ENCODE measurements at places on chromosomes 16 and 17.

DNA sequence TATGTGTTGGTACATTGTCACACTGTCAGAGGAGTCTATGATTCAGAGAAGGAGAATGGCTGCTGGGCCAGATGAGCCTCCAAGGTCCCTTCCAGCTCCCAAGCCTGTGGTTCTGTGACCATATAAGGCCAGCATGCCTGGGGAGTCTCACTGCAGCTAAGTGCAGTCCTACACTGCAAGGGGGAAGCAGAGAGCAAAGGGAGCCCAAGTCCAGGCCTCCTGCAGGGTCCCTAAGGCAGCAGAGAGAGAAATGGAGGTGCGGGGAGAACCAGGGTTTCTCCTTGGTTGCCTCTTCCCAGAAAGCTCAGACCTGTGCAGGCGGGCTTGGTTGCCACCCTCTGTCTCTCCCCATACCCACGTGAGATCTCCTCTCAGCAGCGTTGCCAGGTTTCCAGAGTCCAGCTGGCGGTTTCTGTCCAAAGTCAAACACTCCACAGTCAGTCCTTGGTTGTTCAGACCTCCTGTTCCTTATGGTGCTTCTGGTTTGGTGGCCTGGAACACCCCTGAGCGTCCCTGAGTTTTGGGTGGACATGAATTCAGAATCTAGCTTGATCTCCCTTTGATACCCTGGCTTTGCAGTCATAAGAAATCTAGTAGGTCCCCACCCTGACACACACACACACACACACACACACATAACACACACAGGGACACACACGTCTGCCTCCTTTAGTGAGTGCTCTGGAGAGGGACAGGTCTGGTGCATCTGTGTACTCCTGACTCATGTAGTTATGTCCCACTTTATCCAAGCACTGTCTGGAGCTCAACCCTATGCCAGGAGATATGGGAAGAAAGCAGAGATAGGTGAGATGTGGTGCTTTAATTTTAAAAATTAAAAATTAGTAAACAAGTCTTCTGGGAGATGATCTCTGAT is 78.8 kb downstream of the GNAO1 start:
- DNase-seq, result no peak

DNA sequence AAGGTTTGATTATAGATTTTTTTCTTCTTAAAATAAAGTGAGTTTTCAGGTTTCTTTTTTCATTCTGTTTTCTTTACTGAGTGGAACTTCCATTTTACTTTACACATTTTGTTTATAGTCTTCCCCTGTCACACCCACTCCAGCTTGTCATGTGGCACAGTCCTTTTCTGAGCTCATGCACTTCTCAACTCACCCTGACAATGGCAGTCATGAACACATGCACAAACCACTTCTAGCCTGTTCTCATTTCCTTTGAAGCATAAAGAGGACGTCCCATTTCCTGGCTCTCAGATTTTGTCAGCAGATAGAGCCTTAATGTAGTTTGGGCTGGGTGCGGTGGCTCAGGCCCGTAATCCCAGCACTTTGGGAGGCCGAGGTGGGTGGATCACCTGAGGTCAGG is 168.0 kb downstream of the AHSP start:
- no peak for DNase-seq

- DNase-seq, result no peak
Observed at GRCh38 chr17:76710863-76711611, at the start of gene MXRA7. Gene MXRA7 (minus strand): TSS chr17:76710965. CDS start chr17:76710946, 19 bp downstream.

DNA sequence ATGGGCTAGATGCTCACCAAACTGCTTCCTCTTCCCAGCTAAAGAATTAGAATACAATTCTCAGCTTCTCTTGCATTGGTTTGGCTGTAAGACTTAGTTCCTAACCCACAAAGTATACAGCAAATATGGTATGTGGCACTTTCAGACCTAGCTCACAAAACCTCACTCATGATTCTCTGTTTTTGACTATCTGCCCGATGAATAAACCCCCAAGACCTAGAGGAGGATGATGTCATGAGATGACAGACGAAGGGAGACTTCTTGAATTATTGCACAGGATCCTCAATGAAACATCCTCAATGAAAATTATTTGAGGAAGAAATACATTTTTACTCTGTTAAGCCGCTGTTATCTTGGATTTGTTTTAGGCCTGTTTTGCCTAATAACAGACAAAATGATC is 14.3 kb downstream of the CNOT1 start:
- DNase-seq, result no peak

GRCh38 chr17:34351096-34351495 is 5.2 kb upstream of the CCL13 start:
- DNase-seq, result no peak

DNA sequence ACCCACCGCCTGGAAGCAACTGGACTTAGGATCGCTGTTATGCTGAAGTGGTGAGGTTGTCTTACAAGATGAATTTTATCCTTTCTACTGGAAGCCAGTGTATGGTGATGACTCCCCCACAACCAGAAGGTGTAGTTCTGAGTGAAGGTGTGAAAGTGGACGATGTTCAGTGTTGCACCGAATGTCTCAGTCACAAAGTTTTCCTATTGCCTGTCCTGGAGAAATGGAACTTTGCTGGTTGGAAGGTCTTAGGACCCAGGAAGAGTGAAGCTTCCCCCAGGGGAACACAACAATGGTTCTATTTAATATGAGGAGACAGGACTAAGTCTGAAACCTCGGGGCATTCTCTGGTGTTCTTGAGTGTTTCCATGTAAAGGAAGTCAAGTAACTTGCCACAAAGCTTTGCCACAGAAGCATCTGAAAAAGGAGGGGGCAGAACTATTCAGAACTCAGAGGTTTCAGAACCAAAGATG is 44.2 kb downstream of the USP22 start:
- no peak for DNase-seq

DNA sequence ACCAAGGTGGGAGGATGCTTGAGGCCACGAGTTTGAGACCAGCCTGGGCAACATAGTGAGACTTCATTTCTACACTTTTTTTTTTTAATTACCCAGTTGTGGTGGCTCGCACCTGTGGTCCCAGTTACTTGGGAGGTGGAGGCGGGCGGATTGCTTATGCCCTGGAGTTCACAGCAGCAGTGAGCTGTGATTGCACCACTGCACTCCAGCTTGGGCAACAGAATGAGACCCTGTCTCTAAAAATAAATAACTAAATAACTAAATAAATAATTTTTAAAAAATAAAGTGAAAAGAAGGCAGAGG is 9.3 kb downstream of the DNAI2 start:
- no peak for DNase-seq

GRCh38 chr17:73639932-73640331 is 4.3 kb downstream of the SDK2 start:
- DNase-seq, result no peak

GRCh38 chr16:28011223-28011622 is 52.3 kb downstream of the GSG1L start:
- no peak for DNase-seq

GRCh38 chr17:26792486-26792885 is 501.4 kb upstream of the WSB1 start:
- DNase-seq, result no peak

- no peak for DNase-seq
Observed at GRCh38 chr16:50467943-50468748, 80.0 kb upstream of the NKD1 start.

DNA sequence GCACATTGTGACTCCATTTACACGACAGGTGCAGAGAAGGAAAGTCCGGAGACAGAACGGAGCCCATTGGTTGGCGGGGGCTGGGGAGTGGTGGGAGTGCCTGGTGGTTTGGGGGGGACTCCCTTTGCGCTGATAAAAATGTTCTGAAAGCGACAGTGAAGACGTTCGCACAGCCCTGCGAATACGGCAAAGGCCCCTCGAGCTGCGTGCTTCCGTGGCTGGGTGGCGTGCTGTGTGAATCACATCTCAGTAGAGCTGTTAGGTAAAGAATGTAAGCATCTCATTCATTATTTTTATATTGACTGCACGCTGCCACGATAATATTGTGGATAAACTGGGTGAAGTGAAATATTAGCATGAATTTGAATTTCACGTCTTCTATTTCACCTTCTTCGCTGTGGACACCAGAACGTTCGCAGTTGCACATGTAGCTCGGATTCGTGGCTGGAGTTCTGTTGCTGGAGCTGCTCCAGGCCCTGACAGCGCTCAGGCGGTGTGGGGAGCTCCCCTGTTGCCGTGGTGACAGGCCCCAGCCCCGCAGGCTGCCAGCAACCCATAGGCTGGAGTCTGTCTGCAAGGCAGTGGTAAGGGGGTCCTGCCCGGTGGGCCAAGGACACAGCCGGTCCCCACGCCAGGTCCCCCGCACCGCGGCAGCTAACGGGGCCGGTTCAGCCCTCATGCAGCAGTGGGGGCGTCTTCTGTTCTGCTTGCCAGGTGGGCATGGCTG is 44.6 kb downstream of the SOX8 start:
- DNase-seq, result no peak

GRCh38 chr17:69577098-69577497 is 162.6 kb downstream of the MAP2K6 start:
- no peak for DNase-seq

DNA sequence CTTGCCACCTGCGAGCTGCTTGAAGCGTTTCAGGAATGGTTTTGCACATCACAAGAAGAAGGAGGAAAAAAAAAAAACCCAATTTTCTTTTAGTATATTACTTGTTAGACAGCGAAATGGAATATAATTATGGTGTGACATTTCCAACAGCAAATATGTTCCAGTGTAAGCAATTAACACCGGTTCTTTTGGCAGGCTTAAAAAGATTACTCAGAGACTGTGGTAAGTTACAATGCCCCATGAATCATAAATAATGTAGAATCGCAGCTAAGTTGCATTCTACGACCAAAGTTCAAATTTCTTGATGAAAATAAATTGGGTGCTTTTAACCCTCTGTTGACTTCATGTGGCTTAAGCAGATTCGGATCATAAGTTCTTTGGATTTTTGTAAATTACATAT is 245.2 kb downstream of the XYLT1 start:
- no peak for DNase-seq

- no peak for DNase-seq
Observed at GRCh38 chr17:39679521-39680192, 8.2 kb downstream of the PGAP3 start.

DNA sequence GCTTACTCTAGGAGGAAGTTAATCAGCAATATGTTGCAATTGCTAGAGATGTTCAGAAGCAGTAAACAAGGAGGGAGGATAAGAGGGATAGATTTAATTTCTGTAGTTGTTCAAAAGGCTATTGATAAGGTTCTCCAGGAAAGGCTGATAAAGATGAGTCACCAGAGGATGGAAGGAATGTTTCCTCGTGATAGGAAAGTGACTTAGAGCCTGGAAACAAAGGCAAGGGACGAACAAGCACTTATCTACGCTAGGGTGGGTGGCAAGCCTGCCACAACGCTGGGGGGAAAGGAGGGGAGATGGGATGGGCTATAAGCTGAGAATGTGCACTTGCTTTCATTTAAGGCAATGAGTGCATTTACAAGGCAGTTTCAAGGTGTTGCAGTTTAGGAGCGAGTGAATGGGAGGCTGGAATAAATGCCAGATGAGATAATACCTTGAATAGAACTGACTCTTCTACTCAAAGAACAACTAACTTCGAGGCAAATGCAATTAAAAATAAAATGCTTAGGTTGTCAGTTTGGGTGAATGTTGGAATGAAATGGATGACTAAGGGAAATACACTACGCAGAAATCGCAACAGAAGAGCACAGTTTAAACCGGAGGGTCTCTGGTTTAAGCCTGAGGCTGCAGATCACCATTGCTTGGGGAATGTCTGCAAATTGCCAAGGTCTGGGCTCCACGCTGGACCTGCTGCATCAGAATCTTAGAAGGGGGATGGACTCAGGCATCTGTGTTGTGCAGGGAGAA is 76.0 kb upstream of the RBBP6 start:
- DNase-seq, result no peak
